Amniotic stem cell (primary cell): ENCODE measurements at places on chromosomes 5 and 9.

GRCh38 chr9:125985998-125986655 is 239.0 kb downstream of the PBX3 start:
- DNase-seq, result no peak

DNA sequence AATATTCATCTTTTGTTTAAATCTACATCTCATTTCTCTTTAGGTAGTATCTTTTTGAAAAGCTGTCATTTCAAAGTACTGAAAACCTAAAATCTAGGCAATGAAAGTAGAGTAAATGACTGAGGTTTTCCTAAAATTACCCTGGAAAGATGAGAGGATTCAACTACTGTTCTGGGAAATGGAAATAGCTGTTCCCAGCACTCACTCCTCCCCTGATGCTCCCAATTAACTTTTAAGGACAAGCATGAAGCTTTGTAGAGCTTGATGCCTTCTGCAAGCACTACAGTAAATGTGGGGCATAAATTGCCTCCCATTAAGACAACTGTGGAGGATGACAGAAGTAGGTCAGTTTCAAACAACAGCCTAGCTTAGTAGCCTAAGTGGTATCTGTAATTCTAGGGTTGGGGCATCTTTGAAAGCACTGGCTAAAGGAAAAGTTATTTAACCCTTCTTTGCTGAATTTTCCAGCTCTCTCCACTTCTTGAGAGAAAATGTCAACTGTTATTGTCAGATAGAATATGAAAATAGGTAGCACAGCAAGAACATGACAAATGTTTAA is 100.2 kb upstream of the GNA14 start:
- DNase-seq, result no peak

DNA sequence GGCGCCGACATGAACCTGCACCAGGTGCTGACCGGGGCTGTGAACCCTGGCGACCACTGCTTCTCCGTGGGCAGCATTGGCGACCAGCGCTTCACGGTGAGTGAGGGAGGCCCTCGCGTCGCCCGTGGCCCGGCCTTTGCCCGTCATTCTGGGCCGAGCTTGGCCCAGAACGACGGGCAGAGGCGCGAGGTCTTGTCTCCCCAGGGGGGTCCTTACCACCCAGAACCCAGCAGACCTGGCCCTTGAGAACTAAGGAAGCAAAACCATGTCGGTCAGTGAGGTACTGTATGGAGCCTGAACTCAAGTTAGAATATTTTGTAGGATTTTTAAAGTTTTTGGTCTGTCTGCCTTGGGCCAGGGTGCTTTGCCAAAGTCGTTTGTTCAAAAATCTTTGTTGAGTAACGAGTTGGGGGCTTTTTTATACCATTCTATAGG is 691 bp downstream of the DMXL1 start:
- no peak for DNase-seq

- no peak for DNase-seq
Observed at GRCh38 chr5:95729115-95730010, 1.8 kb upstream of the RHOBTB3 start.

GRCh38 chr9:104091708-104092107 is 2.4 kb upstream of the SMC2 start:
- no peak for DNase-seq

- DNase-seq, result peak; percentile 37
Observed at GRCh38 chr9:91954841-91955471, 4.9 kb upstream of the ROR2 start.

GRCh38 chr9:15100571-15100970 is 190.3 kb upstream of the FREM1 start:
- DNase-seq, result no peak

- DNase-seq, result no peak
Observed at GRCh38 chr5:76787237-76787636, 31.6 kb upstream of the F2RL1 start.

- DNase-seq, result no peak
Observed at GRCh38 chr5:14173377-14174229, 30.5 kb downstream of the TRIO start.

- DNase-seq, result no peak
Observed at GRCh38 chr5:135587721-135588663, 9.2 kb upstream of the CXCL14 start.

DNA sequence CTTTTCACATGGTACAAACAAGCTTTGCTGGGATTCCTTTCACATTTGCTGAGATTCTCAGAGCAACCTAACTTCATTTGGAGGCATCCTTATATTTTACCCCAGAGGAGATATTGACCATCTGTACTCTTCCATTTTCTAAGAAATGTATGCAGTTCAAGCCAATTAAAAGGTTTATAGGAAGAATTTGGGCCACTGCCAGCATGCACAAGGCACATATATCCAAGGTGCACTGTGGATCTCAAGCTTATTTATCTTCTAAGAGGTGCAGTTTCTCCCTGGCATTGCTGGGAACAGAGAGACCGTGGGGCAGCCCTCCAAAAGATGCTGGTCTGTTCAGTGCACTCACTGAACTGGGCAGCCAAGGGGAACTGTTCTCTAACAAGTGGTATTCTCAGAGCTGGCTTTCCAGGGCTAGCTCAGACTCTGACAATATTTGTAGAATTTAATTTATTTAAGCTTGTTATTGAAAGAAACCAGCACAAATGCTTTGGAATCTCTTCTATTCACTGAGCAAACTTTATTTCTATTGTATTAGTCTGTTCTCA is 213.3 kb downstream of the TENT4A start:
- DNase-seq, result no peak

- DNase-seq, result no peak
Observed at GRCh38 chr5:163089230-163089629, 348.2 kb upstream of the CCNG1 start.

- no peak for DNase-seq
Observed at GRCh38 chr5:174903172-174903732, 178.9 kb downstream of the MSX2 start.

DNA sequence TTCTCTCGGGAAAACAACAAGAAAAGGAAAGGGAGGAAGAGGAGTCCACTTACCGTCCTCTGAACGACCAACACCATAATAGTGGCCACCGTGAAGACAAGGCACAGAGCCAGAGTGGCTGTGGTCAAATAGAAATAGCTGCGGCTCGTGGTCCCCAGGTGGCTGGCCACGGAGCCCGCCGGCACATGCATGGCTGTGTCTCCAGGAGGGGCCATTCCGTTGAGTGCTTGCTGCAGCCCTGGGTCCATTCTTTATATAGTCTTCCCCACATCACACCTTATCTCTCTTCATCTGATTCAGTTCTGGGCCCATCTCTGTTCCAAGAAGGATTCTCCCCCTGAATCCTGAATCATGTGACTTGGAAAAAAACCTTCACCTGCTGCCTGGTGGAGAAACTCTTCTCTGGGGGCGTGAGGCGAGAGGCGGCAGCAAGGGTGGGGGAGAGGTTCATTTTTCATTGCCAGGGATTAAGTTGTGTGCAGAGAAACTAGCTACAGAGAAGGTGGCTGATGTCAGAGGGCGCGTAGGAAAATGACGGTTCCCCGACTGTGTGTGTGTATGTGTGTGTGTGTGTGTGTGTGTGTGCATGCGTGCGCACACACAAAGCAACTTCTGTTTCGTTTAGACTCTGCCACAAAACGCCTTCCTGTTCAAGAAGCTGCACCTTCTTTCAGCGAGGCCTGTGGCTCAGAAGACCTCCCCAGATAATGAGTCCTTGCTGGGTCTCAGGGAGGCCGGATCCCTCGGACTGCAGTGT is at the start of gene TNFSF8:
TSS of gene TNFSF8 (minus strand) at position 536 of the 757 bp plus-strand sequence. CDS start at position 248, 288 bp downstream.
- no peak for DNase-seq

DNA sequence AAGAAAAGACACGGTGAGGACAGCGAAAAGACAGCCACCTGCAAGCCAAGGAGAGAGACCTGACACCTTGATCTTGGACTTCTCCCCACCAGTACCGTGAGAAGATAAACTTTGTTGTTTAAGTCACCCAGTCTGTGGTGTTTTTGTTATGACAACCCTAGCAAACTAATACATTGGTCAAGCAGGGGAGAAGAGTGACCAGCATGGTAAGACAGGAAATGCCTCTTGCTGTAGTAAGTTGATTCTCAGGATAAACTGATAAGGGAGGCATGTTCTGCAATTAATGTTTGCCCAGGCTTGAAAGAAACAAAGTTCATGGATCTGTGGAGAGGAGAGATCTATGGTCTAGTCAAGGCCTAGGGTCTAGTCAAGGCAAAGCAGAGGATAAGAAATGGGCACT is 801.2 kb downstream of the MAT2B start:
- DNase-seq, result no peak

DNA sequence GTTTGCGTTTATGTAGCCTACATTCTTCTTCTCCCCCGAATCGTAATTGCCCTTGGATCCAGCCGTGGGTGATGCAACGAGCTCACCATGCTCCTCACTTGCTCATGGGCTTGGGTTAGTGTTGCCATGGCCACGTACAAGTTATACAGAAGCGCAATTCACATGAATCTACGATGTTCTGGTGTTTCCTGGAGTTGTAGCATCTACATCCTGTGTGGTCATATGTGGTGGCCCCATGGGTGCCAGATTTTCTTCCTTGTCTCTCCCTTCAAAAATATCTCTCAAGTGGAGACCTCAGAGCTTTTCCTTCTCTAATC is 115.3 kb downstream of the TLE4 start:
- no peak for DNase-seq

GRCh38 chr9:84357275-84357674 is 16.7 kb upstream of the SLC28A3 start:
- no peak for DNase-seq

GRCh38 chr9:94017939-94018531 is 62.9 kb upstream of the BARX1 start:
- DNase-seq, result no peak

GRCh38 chr9:15390201-15390600 is 32.5 kb upstream of the SNAPC3 start:
- no peak for DNase-seq

DNA sequence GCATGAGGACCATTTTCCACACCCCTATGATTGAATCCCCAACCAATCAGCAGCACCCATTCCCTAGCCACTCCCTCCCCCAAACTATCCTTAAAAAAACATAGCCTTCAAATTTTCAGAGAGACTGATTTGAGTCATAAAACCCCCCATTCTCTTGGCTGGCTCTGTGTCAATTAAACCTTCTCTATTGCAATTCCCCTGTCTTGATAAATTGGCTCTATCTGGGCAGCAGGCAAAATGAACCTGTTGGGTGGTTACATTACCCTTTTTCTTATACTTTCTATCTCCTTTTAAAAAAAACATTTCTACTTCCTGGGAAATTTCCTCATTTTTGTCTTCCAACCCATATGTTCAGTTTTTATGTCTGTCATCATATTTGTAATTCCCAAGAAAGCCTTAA is 220.2 kb downstream of the PDZD2 start:
- no peak for DNase-seq

DNA sequence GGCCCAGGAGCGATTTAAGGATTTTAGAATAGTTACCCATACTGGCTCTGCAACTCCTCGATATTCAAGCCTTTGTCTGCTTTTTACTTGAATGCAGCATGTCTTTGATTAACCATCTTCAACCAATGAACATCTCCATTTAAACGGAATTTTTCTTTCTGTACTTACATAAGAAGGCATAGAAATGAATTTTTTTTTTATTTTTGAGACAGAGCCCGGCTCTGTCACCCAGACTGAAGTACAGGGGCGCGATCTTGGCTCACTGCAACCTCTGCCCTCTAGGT is 825 bp upstream of the RIOK2 start:
- DNase-seq, result no peak

DNA sequence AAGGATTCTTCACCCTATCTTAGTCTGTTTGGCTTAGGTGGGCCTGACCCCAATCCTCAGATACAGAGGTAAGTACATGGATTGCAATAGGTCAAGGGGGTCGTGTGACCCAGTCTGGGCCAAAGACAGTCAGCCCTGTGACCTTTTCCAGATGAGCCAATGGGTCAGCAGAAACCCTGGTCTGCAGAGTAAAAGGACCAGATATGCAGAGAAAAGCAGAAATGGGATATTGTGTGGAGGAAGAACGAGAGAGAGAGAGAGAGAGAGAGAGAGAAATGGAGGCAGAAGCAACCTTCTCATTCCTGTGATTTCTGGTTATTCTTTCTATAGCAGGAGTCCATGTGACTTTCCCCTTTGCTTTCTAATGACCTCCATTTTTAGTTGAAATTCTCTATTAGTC is 40.4 kb upstream of the CRB2 start:
- no peak for DNase-seq

DNA sequence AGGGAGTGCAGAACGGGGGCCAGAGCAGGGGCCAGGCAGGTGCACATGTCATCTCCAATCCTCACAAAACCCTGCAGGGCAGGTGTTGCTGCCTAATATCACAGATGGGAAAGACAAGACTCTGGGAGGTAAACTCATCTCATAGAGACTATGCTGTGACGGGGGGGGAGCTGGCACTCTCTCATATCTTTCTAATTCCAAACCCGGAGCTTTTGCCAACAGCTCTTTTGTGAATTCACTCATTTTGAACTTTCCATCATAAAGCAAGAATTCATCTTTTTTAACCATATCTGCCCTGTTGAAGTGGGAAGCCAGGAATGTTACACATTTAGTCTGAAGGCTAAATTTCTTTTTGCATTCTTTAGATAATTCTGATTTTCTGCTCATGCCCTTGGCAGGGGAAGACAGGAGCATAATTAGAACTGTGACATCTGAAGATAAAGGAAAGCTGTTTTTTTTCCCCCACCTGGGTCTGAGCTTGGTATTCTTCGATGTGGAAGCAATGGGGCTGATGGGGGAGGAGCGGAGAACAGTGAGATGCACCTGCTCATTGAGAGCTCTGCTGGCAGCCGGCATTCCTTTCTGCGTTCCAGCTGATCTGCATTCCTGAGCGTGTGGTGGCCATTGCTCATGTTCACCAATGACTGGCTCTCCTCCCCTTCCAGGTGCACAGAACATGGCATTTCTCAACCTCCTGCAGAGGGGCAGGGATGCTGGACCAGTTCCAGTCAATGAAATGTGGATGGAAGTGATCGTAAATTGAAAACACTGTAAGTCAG is 159.2 kb downstream of the NSG2 start:
- no peak for DNase-seq

DNA sequence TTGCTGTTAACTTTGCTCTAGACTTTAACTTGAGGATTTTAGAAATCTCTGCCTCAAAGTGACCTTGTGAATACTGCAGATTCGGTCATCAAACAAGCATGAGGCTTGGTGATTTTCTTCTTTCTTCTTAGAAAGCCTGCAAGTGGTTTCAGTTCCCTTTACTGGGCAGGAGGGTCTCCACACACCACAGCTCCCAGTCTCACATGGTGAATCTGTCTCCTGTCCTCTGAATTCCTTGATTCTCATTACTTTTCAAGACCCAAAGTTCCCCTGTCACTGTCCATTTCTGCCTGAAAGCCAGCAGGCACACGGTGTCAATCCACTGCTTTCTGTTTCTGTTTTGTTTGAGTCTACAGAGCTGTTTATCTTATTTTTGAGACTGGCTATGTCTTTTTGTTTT is 14.1 kb downstream of the HSPB3 start:
- no peak for DNase-seq

- DNase-seq, result peak; percentile 76
Observed at GRCh38 chr5:41794471-41794870, 75.8 kb downstream of the OXCT1 start.

- DNase-seq, result no peak
Observed at GRCh38 chr9:117907420-117907819, 203.2 kb downstream of the TLR4 start.

- no peak for DNase-seq
Observed at GRCh38 chr9:132301521-132301920, 53.3 kb downstream of the SETX start.

- no peak for DNase-seq
Observed at GRCh38 chr9:114414346-114414745, 26.6 kb upstream of the AKNA start.

- peak; percentile 13 for DNase-seq
Observed at GRCh38 chr9:35798658-35799374, 7.4 kb downstream of the NPR2 start.
